ENCODE measurements at places on chromosomes 11 and 22. TPM values are rescaled to one million over a fixed set of nuclear protein-coding genes. Genes with fewer than 3 reads are reported as not detected.

- no peak for DNase-seq
These were observed 44.9 kb upstream of the ARFGAP3 start for GRCh38 chr22:42901790-42902508.

DNA sequence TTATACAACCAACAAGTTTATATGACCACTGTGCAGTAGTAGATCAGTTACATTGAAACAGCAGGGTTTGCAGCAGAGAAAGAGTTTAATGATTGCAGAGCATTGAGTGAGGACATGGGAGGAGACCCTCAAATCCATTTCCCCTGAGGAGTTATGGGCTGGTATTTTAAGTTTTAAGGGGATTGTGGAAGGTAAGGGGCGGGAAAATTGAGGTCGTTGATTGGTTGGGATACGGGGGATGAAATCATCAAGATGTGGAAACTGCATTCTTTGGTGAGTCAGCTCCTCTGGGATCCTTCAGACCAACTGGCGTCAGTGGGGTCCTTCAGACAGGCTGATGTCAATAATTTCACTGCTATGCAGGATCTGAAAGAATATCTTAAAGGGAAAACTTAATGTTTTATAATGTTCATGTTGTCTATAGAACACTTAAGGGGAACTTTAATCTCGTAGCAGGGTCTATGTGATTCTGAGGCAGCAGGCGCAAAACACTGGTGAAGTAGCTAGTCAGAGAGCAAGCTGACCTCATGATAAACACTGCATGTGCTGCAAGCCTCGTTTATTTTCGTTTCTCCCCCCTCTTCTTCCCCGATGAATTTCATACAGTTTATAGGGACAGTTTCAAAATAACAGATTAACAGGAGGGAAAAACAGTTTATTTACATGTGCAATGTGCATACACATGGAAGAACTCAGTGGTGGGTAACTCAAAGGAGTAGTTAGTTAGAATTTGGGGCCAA is 17.4 kb upstream of the BACE1-AS start:
- DNase-seq = no peak

GRCh38 chr11:57473285-57473841 is 13.0 kb downstream of the RTN4RL2 start:
- no peak for DNase-seq

DNA sequence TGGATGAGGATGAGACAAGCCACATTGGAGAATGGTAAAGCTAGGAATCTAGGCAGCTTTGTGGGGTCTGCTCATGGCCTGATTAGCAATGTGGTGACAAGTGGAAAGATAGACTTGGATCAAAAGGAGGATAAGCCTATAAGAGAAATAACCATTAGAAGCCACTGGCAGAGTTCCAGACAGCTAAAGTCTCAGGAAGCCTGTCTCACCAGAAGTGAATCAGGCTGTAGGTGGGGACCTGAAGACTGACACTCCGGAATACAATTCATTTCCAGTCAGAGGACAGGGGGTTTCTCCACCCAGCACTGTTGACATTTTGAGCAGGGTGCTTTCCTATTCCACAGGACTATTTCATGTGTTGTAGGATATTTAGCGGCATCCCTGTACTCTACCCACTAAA is 129.7 kb downstream of the ARHGAP42 start:
- DNase-seq = no peak

GRCh38 chr22:45321827-45322226 is 12.1 kb downstream of the FAM118A start:
- no peak for DNase-seq

GRCh38 chr11:7964261-7964660 is 986 bp downstream of the NLRP10 start:
- no peak for DNase-seq

- peak; percentile 53 for DNase-seq
These were observed 29.3 kb upstream of the MMP7 start for GRCh38 chr11:102559839-102560238.

DNA sequence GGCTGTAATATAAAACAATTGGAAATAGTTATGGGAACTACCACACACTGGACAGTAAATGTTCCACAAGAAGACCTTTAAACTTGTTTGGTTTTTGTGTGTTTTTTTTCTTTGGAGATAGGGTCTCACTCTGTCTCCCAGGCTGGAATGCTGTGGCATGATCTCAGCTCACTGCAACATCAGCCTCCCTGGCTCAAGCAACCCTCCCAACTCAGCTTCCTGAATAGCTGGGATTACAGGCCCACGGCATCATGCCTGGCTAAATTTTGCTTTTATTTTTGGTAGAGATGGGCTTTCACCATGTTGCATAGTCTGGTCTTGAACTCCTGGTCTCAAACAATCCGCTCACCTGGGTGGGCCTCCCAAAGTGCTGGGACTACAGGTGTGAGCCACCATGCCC is 121.0 kb downstream of the MPPED2 start:
- DNase-seq = no peak

OR52L1 gene
- total RNA-seq = not detected

MS4A4E gene
- total RNA-seq = 1.0 TPM

SLC22A8 gene
- not detected for total RNA-seq

POU2AF2 gene
- not detected for total RNA-seq

Data from CD4-positive, CD25-positive, alpha-beta regulatory T cell (primary cell).